ENCODE measurements at places on chromosomes 13 and 19.

- DNase-seq: no peak
Measured at GRCh38 chr13:39877134-39877533, 221.7 kb downstream of the COG6 start.

GRCh38 chr19:41527089-41527488 lies 48.9 kb upstream of the CEACAM21 start:
- no peak for DNase-seq

- no peak for DNase-seq
Measured at GRCh38 chr13:110433014-110433413, 125.9 kb downstream of the COL4A2 start.

DNA sequence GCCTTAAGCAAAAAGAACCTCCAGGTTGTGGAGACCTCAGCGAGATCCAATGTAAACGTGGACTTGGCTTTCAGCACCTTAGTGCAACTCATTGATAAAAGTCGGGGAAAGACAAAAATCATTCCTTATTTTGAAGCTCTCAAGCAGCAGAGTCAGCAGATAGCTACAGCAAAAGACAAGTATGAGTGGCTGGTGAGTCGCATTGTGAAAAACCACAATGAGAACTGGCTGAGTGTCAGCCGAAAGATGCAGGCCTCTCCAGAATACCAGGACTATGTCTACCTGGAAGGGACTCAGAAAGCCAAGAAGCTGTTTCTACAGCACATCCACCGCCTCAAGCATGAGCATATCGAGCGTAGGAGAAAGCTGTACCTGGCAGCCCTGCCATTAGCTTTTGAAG lies 58.5 kb downstream of the ARHGAP35 start:
- DNase-seq: peak; percentile 76

GRCh38 chr19:48683349-48683748 lies 10.5 kb upstream of the NTN5 start:
- peak; percentile 49 for DNase-seq

DNA sequence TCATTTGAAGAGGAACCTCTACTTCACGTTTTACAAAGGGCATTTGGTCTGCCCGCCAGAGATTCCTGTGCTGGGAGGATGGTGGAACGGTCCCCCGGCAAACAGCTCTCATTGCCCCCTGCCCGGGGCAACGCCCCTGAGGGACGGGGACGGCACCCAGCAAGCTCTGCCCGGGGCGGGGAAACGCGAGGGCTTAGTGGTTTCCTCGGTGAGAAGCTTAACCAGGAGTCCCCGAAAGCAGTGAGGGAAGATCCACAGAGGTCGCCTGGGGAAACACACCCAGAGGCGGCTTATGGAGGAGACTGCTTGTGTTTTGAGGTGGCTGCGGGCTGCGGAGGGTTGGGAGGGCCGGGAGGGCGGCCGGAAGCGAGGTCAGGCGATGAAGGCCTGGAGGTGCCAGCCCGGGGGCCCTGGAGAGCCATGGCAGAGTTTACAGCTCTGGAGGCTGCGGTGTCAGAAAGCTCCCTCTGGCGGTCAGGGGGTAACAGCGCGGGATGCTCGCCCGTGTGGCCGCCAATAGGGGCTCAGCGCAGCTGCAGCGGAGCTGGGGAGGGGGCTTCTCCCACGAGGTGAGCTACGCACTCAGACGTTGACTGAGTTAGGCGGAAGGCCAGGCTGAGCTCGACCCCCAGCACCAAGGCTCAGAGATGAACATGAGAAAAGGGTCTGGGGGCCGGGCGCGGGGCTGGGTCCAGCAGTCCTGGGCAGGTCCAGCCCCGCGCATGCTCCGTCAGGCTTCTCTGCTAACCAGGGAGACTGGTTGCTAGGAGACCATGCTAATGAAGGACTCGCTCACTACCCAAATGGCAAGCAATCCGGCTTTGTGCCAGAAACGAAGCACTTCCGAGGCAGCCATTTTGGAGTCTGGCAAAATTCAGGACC lies 652 bp upstream of the TPGS1 start:
- DNase-seq: peak; percentile 100

DNA sequence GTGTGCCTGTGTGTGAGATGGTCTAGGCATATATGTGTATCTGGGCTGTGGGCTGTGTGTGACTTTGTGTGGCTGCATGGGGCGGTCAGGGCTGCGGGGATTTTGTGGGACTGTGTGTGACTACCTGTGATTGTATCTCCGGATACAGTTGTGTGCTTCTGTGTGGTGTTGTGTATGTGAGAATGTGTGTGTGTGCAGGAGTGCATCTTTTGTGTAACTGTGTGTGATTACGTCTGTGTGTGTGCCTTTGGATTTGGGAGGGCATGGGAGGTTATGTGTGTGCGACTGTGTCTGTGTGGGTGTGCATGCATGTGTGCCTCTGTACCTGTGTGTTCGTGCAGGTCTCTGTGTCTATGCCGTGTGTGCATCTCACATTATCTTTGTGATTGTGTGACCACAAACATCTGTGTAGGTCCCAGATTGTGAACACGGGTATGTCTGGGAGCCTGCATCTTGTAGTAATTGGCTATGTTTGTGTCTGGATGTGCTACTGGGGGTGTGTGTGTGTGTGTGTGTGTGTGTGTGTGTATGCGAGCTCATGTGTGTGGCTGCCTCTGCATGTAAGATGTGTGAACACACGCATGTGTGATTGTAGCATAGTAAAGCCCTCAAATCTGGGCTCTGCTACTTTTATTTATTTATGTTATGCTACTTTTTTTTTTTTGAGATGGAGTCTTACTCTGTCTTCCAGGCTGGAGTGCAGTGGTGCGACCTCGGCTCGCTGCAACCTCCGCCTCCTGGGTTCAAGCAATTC lies 7.6 kb downstream of the EHD2 start:
- DNase-seq: no peak

- no peak for DNase-seq
Measured at GRCh38 chr19:3575260-3575741, 2.6 kb downstream of the HMG20B start.

- DNase-seq: no peak
Measured at GRCh38 chr19:42272989-42273406, 3.9 kb downstream of the CIC start.
